Right lung (tissue), 10 donors: ENCODE measurements at places on chromosomes 6 and 20. TPM values are rescaled to one million over a fixed set of nuclear protein-coding genes. Genes with fewer than 3 reads are reported as not detected.

The PBOV1 gene
- 0.06 TPM for polyA plus RNA-seq

The KCNK5 gene
- 27.5 TPM for polyA plus RNA-seq

The BHLHE23 gene
- not detected for polyA plus RNA-seq

The ZSCAN23 gene
- 18.4 TPM for polyA plus RNA-seq

The RBPJL gene
- polyA plus RNA-seq = not detected

The SERPINB1 gene
- polyA plus RNA-seq = 27.6 TPM

The OPRL1 gene
- polyA plus RNA-seq = 2.4 TPM

The FAM209B gene
- 0.32 TPM for polyA plus RNA-seq
